H1 (cell line): ENCODE measurements at places on chromosomes 11 and 22. TPM values are rescaled to one million over a fixed set of nuclear protein-coding genes. Genes with fewer than 3 reads are reported as not detected.

DNA sequence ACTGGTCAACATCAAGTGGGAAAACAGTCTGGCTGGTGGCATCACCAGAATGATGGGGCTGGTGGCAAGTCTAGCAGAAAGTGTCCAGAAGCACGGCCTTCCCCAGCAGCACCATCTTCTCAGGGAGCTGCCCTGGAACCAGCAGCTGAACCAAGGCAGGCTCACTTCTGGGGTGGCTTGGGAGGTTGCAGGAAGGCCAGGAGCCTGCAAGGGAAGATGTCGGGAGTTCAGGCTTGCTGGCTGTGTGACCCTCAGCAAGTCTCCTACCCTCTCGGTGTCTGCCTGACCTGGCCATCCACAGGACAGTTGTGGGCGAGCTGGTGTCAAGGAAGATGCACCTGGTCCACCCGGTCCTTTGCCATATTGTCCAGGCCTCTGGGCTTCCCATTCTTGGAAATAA is 2.3 kb upstream of the PNPLA5 start:
- H3K27ac ChIP-seq, result no peak overlapping the region
- H3K27me3 ChIP-seq, result no peaks in the 10 kb centered on the region; the same call in 1 of the 2 replicates
- peaks cover 4% of the 10 kb centered on the region; the same call in 1 of the 2 replicates for H3K4me1 ChIP-seq
- DNase-seq, result no peak
- H3K4me3 ChIP-seq, result no peak overlapping the region

DNA sequence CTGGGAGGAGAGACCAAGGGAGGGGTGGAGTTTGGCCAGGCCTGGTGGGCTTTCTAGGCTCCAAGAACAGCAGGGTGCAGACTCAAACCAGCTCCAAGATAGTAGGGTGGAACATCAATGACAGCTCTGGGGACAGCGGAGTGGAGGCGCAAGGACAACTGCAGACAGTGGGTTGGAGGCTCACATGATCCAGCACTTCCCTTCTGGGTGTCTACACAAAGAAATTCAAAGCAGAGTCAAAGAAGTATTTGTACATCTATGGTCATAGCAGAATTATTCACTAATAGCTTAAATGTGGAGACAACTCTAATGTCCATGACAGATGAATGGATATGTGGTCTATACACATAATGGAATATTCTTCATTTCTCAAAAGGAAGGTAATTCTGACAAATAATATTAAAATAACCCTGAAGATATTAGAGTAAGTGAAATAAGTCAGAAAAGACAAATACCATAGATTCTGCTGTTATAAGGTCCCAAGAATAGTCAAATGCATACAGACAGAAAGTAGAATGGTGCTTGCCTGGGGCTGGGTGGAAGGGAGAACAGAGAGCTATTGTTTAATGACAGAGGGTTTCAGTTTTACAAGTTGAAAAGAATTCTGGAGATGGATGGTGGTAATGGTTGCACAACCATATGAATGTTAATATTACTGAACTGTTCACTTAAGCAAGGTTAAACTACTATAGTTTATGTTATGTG is 5.5 kb upstream of the GAB4 start:
- no peak overlapping the region for H3K4me3 ChIP-seq
- no peaks in the 10 kb centered on the region for H3K27me3 ChIP-seq
- H3K4me1 ChIP-seq, result no peaks in the 10 kb centered on the region
- H3K36me3 ChIP-seq, result no peaks in the 10 kb centered on the region
- DNase-seq, result no peak
- no peak overlapping the region for H3K27ac ChIP-seq

DNA sequence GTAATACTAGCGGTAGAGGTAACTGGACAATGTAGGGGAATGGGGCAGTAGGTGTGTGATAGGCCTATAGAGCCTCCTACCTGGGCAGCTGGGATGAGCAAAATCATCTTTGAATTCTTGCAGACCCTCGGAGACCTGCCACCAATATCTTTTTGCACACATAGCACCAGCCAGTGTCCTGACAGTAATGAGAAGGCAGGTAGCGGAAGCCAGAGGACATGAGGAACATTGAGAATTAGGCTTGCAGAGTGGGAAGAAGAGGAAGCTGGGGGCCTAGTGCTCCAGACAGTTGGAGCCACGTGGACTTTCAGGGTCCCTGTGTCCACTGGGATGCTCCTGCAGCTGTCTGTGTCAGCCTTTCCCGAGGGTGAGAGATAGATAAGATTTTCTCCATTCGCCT is 17.2 kb upstream of the SYT13 start:
- peaks cover 3% of the 10 kb centered on the region for H3K4me1 ChIP-seq
- H3K4me3 ChIP-seq, result no peak overlapping the region
- no peaks in the 10 kb centered on the region for H3K27me3 ChIP-seq
- DNase-seq, result no peak
- H3K36me3 ChIP-seq, result no peaks in the 10 kb centered on the region

DNA sequence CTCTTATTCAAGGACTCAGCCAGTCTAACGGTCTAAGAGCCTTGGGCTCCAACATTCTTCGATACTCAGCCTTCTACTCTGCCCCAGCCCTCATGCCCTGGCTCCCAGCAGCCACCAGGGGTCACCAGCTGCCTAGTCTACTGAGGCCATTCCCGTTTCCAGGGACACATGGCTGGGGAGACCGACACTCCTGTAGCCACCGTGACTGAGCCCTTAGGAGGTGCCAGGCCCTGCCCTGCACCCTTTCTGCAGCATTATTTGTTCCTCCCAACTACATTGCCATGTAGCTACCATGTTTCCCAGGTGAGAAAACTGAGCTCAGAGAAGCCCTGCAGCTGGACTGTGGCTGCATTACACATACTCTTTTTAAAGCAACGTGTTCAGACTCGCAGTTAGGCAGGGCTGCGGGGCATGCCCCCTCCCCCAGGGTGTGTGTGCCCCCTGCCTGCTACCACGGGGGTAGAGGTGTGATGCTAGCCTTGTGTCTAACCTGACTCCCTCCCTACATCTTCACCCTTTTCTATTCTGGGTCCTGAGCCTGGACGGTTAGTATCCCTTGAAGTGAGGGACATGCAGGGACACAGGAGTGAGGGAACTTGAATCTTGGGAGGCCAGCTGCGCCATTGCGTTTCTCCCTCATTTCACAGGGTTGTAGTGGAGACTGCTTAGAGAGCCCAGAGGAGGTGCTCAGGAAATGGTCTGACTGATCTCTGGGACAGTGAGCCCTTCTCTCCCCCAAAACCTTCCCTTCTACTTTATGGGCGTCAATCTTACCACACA is 17.5 kb downstream of the ATG16L2 start:
- no peaks in the 10 kb centered on the region for H3K36me3 ChIP-seq
- no peak overlapping the region for H3K4me3 ChIP-seq
- peaks cover 4% of the 10 kb centered on the region for H3K4me1 ChIP-seq
- H3K27ac ChIP-seq, result no peak overlapping the region
- no peaks in the 10 kb centered on the region for H3K27me3 ChIP-seq

DNA sequence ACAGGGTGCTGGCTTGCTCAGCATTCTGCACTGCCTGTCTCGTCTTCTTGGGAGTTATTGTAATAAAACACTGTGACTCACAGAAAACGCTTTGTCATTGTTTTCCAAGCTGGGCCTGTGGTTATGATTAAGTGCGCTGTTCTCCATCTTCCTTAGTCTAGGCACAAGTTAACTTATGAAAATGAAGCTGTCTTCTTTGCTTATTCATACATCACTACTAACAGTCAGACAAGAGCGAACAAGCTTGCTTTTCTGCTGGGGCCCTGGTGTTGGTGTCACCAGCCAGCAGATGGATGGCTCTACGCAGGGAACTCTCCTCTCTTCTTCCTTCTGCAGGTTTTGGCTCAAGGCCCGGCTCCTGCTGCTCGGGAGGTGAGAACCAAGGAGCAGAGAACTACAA is 380.1 kb upstream of the SYN3 start:
- peaks cover 4% of the 10 kb centered on the region for H3K4me1 ChIP-seq
- no peaks in the 10 kb centered on the region for H3K27me3 ChIP-seq
- no peak overlapping the region for H3K4me3 ChIP-seq
- H3K36me3 ChIP-seq, result no peaks in the 10 kb centered on the region
- DNase-seq, result no peak

DNA sequence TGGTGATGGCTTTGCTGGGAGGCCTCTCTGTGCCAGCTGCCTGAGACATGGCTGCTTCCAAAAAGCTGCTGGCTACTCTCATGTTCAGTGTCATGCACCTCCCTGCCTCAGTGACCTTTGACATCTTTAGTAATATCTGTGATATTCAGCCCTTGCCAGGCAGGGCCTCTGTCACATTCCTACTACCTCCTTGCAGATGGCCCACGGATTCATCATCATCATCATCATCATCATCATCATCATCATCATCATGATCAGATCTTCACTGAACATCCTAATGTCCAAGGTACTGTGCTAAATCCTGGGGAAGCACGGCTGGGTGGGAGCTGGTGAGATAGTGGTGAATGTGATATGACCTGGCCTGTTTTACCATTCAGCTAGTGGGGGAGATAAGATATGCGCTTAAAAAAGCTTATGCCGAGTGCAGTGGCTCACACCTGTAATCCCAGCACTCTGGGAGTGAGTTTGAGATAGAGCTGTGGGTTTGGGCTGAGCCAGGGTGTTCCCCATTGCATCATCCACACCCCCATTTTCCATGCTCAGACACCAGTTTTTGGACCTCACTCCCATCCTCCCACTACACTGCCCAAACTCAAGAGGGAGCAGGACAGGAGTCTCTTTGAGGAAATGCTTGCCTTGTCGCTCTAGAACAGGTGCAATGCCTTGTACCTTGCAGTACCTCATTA is 17.1 kb upstream of the TMPRSS13 start:
- no peaks in the 10 kb centered on the region for H3K4me1 ChIP-seq
- no peak overlapping the region for H3K4me3 ChIP-seq
- no peaks in the 10 kb centered on the region for H3K36me3 ChIP-seq
- no peak for DNase-seq
- no peak overlapping the region for H3K27ac ChIP-seq

- H3K4me3 ChIP-seq, result no peak overlapping the region
- H3K4me1 ChIP-seq, result no peaks in the 10 kb centered on the region
- DNase-seq, result no peak
- no peaks in the 10 kb centered on the region for H3K36me3 ChIP-seq
Observed at GRCh38 chr11:85595285-85595884, 31.8 kb downstream of the DLG2 start.

- H3K36me3 ChIP-seq, result no peaks in the 10 kb centered on the region
- no peak overlapping the region for H3K4me3 ChIP-seq
- no peak overlapping the region for H3K27ac ChIP-seq
- H3K4me1 ChIP-seq, result no peaks in the 10 kb centered on the region
Observed at GRCh38 chr22:28841111-28841510, 40.7 kb upstream of the XBP1 start.

- no peak overlapping the region for H3K27ac ChIP-seq
- peaks cover 11% of the 10 kb centered on the region for H3K4me1 ChIP-seq
- H3K27me3 ChIP-seq, result no peaks in the 10 kb centered on the region
- no peak for DNase-seq
Observed at GRCh38 chr22:46587492-46588278, 32.5 kb upstream of the GRAMD4 start.

DNA sequence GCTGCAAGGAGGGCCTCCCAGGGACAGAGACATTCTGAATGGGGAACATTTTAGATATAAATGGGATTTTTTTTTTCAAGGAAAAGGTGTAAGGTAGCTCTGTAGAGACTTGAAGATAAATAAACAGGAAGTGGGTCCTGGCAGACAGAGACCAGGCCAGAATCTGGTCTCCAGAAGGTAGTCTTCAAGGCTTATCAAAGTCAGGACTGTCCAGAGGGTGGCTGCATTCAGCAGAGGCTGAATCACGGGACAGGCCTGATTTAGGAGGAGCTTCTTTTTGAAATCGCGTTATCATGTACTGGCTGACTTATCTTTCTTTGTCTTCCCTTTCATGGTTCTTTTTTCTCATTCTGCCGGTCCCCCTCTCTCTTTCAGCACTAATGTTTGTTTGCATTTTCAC is 542.9 kb downstream of the NTM start:
- no peaks in the 10 kb centered on the region; the same call in 1 of the 2 replicates for H3K27me3 ChIP-seq
- no peak overlapping the region for H3K4me3 ChIP-seq
- H3K27ac ChIP-seq, result no peak overlapping the region

DNA sequence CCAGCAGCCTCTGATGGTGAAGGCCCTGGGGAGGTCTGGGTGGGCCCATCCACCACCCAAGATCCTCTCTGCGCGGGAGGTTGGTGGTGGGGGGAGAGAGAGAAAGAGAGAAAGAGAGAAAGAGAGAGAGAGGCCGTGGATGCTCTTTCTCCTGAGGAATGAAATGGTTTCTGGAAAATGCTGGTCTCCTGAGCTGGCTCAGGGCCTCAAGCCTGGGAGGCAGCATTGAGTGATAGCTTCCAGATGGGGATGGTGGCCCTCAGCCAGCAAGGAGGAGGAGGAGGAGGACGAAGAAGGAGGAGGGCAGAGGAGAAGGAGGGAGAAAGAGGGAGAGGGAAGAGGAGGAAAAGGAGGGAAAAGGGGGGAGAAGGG is 4.6 kb downstream of the TSPAN32 start:
- no peaks in the 10 kb centered on the region for H3K36me3 ChIP-seq
- no peak overlapping the region for H3K4me3 ChIP-seq
- no peak overlapping the region for H3K27ac ChIP-seq

Gene LGALS1
- 12.0 and 14.9 TPM in 2 replicates for total RNA-seq

GRCh38 chr11:62896049-62896448 is 15.4 kb downstream of the SLC3A2 start:
- no peaks in the 10 kb centered on the region for H3K27me3 ChIP-seq
- H3K36me3 ChIP-seq, result no peaks in the 10 kb centered on the region
- H3K4me1 ChIP-seq, result 0 out of 2 replicates have a peak, but pooled peaks cover 2% of the 10 kb centered on the region
- DNase-seq, result no peak

Gene BCO2
- total RNA-seq, result 0.63 and 0.82 TPM in 2 replicates

Gene PLEKHA7
- 25.0 and 25.6 TPM in 2 replicates for total RNA-seq

GRCh38 chr22:50072714-50073538 is 12.3 kb downstream of the MLC1 start:
- H3K27me3 ChIP-seq, result no peaks in the 10 kb centered on the region
- no peaks in the 10 kb centered on the region for H3K36me3 ChIP-seq
- no peaks in the 10 kb centered on the region; the same call in 1 of the 2 replicates for H3K4me1 ChIP-seq
- H3K4me3 ChIP-seq, result no peak overlapping the region
- DNase-seq, result no peak
- no peak overlapping the region for H3K27ac ChIP-seq

- no peak overlapping the region for H3K4me3 ChIP-seq
- H3K27ac ChIP-seq, result no peak overlapping the region
- DNase-seq, result peak; percentile 63
- no peaks in the 10 kb centered on the region for H3K36me3 ChIP-seq
Observed at GRCh38 chr11:13955971-13956421, 6.5 kb upstream of the SPON1 start.

DNA sequence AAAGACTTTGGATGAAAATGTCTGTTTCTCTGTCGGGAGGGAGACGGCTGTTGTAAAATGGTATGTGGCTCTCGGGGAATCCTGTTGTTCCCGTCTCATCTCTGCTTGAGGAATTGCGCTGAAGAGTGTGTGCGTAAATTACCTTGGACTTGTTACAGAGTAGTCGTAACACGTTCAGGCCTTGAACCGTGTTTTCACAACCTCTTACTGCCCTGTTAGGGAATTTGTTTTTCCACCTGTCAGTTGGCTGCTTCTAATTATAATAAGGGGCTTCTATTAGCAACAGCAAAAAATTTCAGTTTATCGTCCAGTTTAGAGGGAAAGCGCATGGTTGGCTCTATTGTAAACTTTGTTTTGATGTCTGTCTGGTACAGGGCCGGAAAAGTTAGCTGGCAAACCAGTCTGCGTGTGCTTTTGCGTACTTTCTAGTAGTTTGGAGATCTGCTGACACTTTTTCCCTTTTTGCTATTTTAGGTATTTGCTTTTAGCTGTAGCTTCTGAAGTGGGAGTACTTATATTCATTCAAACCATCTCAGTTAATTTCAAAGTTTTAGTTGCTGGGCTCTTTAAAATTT is 1.5 kb downstream of the HIPK3 start:
- H3K27ac ChIP-seq, result 0 out of 2 replicates have a peak overlapping the region, but pooled peaks have one; percentile 95
- H3K4me3 ChIP-seq, result peak overlapping the region; percentile 83
- H3K27me3 ChIP-seq, result no peaks in the 10 kb centered on the region
- DNase-seq, result no peak
- no peaks in the 10 kb centered on the region for H3K36me3 ChIP-seq
